ENCODE measurements at places on chromosomes 11 and 22.
A peak's percentile ranks its signal among the peaks of the same experiment; 100 is the strongest.

DNA sequence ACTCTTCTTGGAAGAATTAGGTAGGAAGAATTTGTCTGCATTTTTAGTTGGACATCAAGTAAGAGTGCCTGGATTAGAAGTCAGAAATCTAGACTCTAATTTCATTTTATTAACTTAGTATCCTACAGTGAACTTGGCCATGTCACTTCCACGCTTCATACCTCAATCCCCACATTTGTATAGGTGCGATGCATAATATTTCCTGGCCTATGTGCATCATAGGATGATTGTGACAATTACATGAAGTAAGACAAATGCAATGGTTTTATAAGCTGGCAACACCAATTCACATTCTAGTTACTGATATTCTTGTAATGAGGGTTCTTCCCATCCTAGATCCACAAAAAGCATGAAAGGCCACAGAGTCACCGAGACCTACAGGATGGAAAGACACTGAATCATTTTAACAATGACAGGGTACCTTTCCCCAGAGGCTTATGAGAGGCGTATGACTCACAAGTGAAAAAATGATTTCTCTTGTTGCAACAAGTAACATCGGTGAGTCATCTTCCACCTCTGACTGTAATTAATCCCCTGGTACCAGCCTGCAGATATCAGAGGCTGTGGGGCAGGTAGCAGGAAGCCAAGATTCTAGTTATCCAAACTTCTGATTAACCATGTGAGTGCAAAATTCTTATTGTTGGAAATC is 56.0 kb upstream of the OR5AK2 start:
- DNase-seq: no peak

DNA sequence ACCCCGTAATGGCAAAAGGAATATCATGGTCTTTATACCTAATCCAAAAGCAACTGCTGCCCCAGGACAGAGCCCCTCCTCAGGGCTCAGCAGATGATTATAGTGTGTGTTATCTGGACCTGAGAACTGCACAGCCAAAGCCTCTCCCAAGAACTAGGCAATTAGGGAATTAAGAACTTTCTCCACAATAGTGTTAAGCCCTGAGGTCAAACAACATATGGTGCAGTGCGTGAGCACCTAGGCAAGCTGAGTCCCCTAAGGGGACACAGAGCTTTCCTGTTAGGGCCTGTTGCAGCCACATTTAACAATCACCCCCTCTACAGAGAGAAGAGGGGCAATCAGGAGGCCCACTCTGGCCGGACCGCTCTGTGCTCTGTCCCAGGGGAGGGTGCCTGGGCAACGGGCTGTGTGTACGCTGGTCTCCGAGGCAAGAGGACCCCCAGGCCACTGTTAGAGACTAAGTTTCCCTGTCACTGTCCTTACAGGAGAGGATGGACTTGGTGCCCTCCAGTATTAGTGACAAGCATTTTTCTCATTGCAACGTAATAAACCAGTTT is 1.4 kb upstream of the KCNJ5 start:
- DNase-seq: no peak

GRCh38 chr11:8090756-8091155 is 9.7 kb downstream of the TUB start:
- no peak for DNase-seq

DNA sequence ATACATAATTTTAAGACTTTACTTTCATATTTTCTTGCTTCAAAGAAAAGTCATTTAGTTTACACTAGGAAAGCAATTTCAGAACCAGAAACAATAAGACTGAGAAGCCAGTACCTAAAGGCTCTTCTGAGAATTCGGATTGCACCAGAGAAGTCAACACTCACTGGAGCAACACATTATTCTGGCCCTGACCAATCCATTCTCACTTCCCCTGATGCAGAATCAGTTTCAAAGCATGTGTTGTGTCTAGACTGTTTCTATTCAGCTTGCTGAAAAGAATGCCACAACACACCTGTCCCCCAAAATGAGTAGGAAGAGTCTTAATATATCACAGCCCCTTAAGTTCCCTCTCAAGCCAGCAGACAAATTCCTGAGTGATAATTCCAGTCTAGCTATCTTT is 1074.3 kb upstream of the TENM4 start:
- no peak for DNase-seq

DNA sequence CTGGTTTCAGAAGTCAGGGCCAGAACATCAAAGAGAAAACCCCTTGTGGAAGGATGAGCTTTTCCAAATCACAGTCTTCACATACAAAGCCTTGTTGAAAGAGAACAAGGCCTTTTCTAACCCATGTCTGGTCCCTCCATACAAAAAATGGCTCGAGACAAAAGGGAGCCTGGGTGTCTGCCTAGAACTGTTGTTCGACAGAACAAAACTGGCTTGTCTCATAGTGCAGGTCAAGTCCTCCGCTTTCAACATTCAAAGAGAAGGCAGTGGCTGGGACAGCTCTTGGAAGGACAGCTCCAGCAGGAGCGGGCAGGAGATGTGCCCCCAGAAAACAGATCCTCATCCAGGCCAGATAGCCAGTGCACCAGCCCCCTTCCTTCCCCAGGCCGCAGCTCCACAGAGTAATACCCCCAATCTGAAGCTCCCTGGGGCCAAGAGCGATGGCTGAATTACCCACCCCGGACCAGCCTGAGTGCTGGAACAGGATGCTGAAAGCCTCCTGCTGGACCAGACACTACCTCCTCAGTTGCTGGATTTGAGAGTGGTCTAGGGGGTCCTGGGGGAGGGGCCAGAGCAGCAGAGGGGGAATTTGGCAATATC is 27.6 kb downstream of the USH1C start:
- DNase-seq: no peak

DNA sequence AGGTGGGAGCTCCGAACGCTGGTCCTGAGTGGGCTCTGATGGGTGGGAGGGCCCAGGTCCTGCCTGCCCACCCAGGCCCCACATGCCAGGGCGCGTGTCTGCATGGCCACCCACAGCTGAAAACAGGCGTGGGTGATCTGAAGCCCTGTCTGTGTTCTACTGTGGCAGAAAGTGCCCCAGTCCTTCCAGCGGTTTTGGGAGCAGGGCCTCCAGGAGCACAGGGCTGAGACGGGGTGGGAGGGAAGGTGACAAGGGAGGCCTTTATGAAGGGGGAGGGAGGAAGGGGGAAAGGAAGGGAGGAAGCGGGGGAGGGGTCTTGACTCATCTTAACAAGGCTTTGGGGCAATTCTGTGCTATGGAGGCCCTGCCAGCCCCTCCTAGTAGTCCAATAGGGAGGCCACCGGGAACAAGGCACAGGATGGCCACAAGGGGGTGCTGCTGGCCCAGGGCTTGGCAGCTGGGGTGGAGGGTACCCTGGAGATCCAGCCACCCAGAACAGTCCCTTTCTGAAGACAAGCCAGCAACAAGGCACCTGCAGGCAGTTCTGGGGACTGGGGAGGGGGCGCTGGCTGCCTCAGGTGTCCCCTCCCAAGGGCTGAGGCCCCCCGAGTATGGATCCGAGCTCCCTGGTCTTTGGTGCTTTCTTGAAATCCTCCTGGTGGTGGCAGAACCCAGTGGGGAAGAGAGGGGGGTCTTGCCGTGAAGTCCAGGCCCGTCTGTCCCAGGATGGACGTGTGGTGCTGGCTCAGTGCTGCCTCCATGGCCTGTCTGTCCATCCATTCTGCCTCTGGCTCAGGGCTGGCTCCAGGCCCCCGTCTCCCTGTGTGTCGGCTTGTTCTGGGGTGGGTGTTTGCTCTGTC is 6.3 kb upstream of the FADS3 start:
- peak; percentile 61 for DNase-seq

DNA sequence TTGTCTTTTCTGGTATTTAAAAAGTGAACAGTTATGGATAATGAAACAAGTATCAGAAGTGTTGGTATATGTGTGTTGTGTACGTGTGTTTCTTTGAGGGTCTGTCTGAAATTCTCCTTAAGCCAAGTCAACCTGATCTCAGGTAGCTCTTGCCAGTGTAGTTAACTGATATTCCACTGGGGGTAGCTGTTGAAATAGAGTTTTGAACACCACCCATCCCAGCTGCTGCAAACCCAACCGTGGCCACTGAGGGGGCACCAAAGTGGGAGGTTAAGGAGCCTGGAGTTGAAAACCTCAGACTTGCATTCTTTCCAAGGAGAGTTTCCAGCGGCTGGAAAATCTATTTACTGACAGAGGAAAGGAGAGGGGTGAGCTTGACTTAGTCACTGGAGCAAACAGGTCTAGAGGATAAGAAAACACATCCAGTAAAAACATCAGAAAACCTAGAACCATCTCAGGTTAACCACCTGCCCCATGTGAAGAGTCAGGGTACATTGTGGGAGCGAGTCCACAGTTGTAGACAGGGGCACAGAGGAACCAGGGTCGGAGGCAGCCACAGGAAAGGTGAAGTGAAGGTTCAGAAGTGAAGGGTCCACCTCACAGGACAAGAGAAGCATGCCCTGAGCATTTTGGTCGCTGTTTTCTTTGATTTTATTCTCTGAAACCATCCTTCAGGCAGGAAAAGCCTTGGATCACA is 8.8 kb upstream of the CUL5 start:
- DNase-seq: no peak

GRCh38 chr22:22880645-22881044 is 7.0 kb upstream of the IGLL5 start:
- no peak for DNase-seq

DNA sequence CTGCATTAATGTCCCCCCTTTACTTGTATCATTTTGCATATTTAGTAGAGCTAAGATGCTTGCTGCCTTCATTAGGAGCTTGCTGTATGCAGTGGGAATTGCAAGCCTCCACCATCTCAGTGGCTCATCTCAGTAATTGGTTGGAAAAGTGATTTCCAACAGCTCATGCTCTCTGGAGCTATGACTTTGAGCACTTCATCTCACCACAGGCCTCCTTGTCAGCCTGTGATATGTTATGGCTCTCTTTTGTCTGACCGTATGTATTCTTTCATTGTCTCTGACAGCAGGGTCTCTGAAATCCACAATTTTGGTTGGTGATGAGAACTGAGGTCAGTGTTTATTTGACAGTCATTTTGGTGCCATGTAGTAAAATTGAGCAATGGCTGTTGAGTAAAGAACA is 345.1 kb downstream of the FAT3 start:
- DNase-seq: no peak

DNA sequence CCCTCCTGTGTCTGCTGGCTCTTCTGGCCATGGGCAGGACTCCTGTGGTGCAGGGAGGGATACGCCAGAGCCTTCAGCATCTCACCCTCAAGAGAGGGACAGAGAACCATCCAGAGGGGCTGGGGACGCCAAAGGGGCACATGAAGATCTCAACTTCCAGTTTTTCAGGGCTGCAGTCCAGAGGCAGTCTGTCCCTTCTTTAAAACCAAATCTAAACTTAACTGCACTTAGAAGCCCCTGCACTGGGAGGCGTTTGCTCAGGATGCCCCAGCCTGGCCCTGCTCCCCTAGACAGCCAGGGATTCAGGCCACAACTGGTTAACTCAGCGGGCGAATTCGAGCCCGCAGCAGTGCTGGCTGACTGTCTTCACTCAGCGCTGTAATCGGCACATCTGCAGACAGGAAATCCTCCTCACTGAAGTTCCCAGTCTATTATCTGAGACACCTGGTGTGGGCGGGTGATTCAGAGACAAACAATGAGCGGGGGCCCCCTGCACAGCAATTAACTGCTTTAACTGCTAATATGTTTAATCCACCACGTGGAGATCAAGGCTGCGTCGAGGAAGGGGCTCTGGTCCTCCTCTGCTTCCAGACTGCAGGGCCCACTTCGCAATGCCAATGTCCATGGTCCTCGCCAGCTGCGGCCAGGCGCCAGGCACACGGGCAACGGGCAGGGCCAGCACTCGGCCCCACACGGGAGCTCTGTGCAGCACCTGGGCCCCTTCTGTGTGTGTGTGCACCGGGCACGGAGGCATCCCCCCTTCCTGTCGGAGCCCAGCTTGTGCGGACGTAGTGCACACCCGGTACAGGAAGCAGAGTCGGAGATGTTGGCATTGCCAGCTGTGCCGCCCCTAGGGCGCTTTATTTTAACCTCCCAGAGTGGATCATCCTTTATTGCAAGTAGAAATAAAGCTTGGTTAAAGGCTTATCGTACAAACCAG is 36.9 kb upstream of the GNB1L start:
- peak; percentile 66 for DNase-seq

DNA sequence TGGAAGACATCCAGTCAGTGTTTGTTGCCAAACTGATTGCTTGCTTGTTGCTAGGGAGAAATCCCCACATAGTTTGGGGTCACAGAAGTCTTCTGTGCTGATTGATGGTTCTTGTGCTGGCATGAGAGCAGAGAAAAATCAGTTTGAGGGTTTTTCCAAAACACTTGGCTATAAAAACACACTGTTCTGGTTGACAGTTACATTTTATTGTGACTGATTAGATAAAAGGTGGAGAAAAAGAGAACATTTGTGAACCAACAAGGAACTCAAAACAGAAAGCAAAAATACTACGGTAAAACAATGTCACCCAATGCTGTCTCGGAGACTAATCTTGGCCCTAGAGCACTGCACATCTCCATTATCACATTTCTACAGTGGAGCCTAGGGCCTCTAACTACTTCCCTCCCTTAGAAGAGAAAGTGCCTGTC is 14.4 kb upstream of the EIF4G2 start:
- no peak for DNase-seq

- no peak for DNase-seq
These were observed 25.7 kb downstream of the GLB1L2 start for GRCh38 chr11:134357545-134357839.

DNA sequence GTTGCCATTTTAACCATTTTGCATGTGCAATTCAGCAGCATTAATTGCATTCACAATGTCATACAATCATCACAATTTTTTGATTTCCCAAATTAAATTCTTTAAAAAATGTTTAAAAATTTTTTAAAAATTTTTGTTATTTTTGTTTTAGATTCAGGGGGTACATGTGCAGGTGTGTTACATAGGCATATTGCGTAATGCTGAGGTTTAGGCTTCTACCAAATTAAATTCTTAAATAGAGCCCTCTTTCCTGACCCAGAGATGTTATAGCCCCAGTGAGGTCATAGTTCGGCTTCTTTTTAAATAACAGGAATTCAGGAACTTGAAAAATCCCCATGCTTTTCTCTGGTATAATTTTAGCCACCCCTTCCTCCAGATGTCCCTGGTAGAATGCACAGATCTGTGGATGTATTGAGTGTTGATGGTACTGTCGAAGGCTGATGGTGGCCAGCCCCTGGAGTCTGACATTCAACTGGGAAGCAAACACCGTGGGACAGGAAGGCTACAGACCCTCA is 11.3 kb upstream of the AMPD3 start:
- no peak for DNase-seq

GRCh38 chr11:92811341-92811740 is 158.1 kb upstream of the MTNR1B start:
- DNase-seq: no peak

DNA sequence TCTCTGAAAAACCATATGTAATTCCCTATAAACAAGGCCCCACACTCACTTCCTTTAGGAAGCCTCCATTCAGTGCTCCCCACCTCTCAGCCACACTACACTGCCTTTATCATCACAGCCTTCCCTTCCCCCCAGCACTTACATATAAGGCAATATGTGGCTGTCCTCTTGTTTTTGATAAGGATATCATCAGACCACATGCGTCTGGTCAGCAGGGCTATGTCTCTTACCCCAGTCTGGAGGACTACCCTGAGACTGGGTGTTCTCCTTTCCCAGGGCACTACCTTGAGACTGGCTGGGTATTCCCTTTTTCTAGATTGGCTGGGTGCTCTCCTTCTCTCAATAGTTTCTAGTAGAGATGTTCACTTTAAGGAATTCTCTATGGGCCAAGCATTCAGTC is 7.8 kb downstream of the KCNE3 start:
- no peak for DNase-seq

GRCh38 chr11:119320240-119320775 is 3.4 kb upstream of the MCAM start:
- no peak for DNase-seq

GRCh38 chr11:125535585-125535984 is 33.7 kb upstream of the EI24 start:
- no peak for DNase-seq

- no peak for DNase-seq
These were observed 39.8 kb upstream of the SHISAL1 start for GRCh38 chr22:44352378-44353035.

Measured in stimulated activated CD4-positive, alpha-beta T cell treated with anti-CD3 and anti-CD28 coated beads, Interleukin-15, amount 100 ng/mL, for 1 hour (primary cell).